ENCODE measurements at places on chromosomes 16 and 17. TPM values are rescaled to one million over a fixed set of nuclear protein-coding genes. Genes with fewer than 3 reads are reported as not detected.

GRCh38 chr17:6755731-6756184 is at the start of gene XAF1:
Gene XAF1, plus strand, starts transcription at chr17:6756046. Its CDS starts 33 bp downstream, at chr17:6756079.
- peak; percentile 53 for DNase-seq

DNA sequence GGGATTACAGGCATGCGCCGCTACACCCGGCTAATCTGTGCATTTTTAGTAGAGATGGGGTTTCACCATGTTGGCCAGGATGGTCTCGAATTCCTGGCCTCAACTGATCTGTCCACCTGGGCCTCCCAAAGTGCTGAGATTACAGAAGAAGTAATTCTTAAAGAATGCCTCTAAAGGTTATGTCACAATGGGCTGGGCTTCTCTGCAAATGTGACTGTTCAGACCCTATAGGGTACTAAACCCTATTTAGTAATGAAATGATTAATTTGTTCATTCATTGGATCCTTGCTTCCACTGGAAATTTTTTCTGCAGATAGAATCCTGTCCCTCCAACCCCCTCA is 108.8 kb upstream of the CORO6 start:
- no peak for DNase-seq

GRCh38 chr16:86608301-86608747 is 30.0 kb downstream of the FOXL1 start:
- DNase-seq = no peak

GRCh38 chr17:58875261-58875660 is 119.6 kb downstream of the PPM1E start:
- no peak for DNase-seq

Gene CDT1
- total RNA-seq = 1.00 TPM
